ENCODE measurements at places on chromosomes 13 and 19. TPM values are rescaled to one million over a fixed set of nuclear protein-coding genes. Genes with fewer than 3 reads are reported as not detected.

Gene ZNF441
- 6.2 TPM for total RNA-seq

Gene PTPRH
- 12.4 TPM for total RNA-seq

Gene CLEC17A
- total RNA-seq = not detected

Gene ZNF665
- 1.8 TPM for total RNA-seq

Gene ZNF790
- 8.7 TPM for total RNA-seq

Gene EFNA2
- not detected for total RNA-seq

Gene RETN
- not detected for total RNA-seq

Gene MISP
- total RNA-seq = 0.36 TPM

Gene GAPDHS
- 10.3 TPM for total RNA-seq

Gene LGALS7B
- not detected for total RNA-seq

Gene SIGLEC5
- not detected for total RNA-seq

Gene SPACA4
- not detected for total RNA-seq

Gene TMPRSS9
- total RNA-seq = not detected

Gene RASIP1
- 3.0 TPM for total RNA-seq

Gene KIR3DL2
- not detected for total RNA-seq

Gene TRPC4
- not detected for total RNA-seq

Gene BRME1
- 1.4 TPM for total RNA-seq

Gene LPAR2
- total RNA-seq = 3.6 TPM

Gene CERS1
- 5.7 TPM for total RNA-seq

Gene MYDGF
- total RNA-seq = 154 TPM

Gene FXYD3
- total RNA-seq = 4.0 TPM

Gene IFNL1
- not detected for total RNA-seq

Gene ICAM4
- total RNA-seq = 0.15 TPM

Gene CASP14
- total RNA-seq = not detected

Gene MOB3A
- total RNA-seq = 22.3 TPM

Gene COMP
- total RNA-seq = not detected

Gene KIR2DL4
- total RNA-seq = not detected

Gene NEK5
- 0.36 TPM for total RNA-seq

Gene ZNF541
- 0.69 TPM for total RNA-seq

Gene ODAD3
- 0.36 TPM for total RNA-seq
